ENCODE measurements at places on chromosomes 11 and 22. TPM values are rescaled to one million over a fixed set of nuclear protein-coding genes. Genes with fewer than 3 reads are reported as not detected.
A peak's percentile ranks its signal among the peaks of the same experiment; 100 is the strongest.

DNA sequence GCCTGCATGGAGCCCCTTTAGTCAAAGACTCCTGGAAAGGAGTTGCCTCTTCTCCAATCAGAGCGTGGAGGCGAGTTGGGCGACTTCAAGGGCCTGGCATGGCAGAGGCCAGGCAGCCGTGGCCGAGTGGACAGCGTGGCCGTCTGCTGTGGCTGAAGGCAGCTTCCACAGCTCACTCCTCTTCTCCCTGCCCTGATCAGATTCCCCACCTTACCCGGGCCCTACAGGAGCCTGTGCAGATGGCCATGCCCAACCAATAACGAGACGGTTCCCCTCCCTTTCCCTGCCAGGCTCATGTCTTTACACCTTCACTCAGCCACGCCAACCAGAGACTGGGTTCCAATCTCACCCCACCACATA, 20.0 kb upstream of the SLC22A12 start:
- no peak for DNase-seq

The DEFB131B gene
- polyA plus RNA-seq, result not detected

DNA sequence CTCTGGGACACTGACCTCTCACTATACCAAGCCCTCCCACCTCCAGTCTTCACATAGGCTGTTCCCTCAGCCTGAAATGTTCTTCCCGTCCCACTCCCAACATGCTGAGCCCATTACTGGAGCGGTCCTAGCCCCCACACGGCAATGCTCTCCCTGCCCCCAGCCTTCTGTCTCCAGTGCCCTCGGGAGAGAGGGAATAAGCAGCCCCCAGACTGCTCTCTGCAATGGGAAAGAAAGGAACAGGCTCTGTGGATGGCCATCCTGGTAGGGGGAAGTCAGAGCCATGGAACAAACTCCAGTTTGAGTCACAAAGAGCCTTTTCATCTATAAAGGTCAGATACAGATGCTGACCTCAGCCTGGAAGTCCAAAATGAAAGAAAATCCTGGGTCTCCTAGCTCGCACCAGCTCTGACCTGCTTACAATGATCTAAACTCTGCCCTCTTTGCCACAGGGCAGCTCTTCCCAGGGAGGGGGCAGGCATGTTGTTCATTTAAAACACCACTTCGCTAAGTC, 62.6 kb downstream of the FLRT1 start:
- no peak for DNase-seq

- DNase-seq, result no peak
These were observed 1.2 kb upstream of the ARRB1 start for GRCh38 chr11:75352588-75353206.

DNA sequence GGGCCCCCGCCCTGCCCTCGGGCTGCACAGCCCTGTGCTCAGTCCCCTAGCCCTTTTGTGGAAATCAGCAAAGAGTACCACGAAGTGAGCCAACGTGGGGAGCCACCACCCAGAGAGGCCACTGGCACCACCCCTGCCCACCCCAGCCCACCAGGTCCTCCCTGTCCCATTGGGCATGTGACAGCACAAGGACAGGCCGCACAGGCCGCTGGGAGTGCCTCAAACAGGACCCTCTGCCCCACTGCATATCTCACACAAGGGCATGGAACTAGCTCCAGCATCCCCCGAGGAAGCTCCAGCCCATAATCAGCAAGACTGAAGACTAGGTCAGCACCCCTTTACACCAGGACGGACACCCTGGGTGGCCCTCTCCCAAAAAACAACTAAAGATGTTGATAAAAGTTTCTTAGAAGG, 29.7 kb downstream of the GNB1L start:
- no peak for DNase-seq

- no peak for DNase-seq
These were observed 87.5 kb downstream of the PRMT3 start for GRCh38 chr11:20474882-20475517.

- DNase-seq, result no peak
These were observed 98.8 kb downstream of the CRYBB2 start for GRCh38 chr22:25318081-25318823.

- DNase-seq, result peak; percentile 26
These were observed 15.5 kb upstream of the NNMT start for GRCh38 chr11:114280696-114281095.

The NRIP3 gene
- polyA plus RNA-seq, result 4.7 TPM

GRCh38 chr22:18024276-18024939, at the start of gene MICAL3:
TSS of gene MICAL3 (minus strand) at chr22:18024561. CDS start at chr22:17906812, 117,749 bp downstream.
- no peak for DNase-seq

The APOBEC3F gene
- polyA plus RNA-seq, result 9.1 TPM

GRCh38 chr22:25582946-25583345, 18.5 kb downstream of the GRK3 start:
- DNase-seq, result peak; percentile 9

The PRG2 gene
- not detected for polyA plus RNA-seq

DNA sequence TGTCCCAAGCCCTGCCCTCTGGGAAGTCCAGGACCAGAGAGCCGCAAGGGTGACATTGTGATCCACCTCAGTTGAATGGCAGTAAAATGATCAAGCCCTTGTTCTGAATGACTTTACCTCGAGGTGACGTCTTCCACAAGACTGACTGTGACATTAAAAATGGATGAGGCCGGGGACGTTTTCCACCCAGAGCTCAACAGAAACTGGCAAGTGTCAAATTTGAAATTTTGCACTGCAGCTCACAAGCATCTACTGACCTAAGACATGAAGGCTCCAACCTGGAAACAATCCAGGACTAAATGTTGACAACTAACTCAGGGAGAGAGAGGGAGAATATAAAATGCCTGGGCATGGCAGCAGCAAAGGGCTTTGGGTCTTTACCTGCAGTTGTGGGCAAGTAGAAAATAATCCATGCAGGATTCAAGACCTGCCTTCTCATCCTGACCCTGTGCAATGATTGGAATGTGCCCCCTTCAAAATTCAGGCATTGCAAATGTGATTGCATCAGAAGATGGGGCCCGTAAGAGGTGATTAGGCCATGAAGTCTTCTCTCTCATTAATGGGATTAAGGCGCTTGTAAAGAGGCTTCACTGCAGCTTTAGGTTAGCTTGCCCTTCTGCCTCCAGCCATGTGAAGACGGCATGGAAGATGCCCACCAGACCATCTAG, 33.6 kb upstream of the CLMP start:
- DNase-seq, result no peak

GRCh38 chr22:41585898-41586297, 3.7 kb downstream of the PMM1 start:
- no peak for DNase-seq
